ENCODE measurements at places on chromosomes 7 and 10.

GRCh38 chr7:128035712-128036111 is 4.5 kb upstream of the LRRC4 start:
- no peak for DNase-seq

GRCh38 chr7:49773936-49774458 is 559 bp downstream of the VWC2 start:
- no peak for DNase-seq

- DNase-seq: no peak
These were observed 14.1 kb downstream of the CFAP46 start for GRCh38 chr10:132928261-132928660.

- no peak for DNase-seq
These were observed 62.4 kb upstream of the SDK1 start for GRCh38 chr7:3238525-3239210.

- DNase-seq: no peak
These were observed 98.6 kb downstream of the ELMO1 start for GRCh38 chr7:37349979-37350590.

DNA sequence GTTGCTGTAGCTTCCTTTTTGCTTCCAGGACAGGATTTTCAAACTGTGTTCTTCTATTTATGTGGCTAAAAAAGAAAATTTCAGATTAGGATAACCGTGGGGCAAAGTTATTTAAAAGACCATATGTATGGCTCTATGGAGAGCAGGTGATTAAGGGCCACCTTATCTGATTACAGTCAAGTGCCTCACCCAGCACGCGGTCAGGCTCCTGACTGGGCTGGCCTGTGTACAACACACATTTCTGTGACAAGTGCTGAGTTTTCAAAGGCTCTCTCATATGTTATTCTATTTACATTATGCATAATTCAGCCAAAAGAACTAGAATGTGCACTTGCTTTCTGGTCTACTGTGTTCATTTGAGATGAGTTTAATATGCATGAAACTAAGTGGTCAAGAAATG is 547.4 kb downstream of the PHTF2 start:
- no peak for DNase-seq

- no peak for DNase-seq
These were observed 221.6 kb downstream of the TCF7L2 start for GRCh38 chr10:113171662-113172061.

DNA sequence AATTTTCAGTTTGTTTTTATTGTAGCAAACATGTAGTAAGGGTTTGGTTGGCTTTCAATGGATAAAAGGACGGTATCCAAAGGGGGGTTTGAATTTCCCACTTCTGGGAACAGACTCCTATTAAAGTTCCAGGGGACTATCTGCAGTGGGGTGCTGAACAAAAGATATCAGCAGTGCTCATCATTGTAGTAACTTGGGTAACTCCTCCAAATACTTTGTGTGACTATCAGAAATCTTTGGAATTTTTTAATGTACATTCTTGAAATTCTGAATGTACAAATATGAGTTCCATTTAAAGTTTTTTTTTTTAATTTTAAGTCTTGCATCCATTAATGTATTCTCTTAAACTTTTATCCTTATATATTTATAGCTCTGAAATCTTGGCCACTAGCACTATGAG is 42.1 kb downstream of the CYP51A1 start:
- DNase-seq: no peak

DNA sequence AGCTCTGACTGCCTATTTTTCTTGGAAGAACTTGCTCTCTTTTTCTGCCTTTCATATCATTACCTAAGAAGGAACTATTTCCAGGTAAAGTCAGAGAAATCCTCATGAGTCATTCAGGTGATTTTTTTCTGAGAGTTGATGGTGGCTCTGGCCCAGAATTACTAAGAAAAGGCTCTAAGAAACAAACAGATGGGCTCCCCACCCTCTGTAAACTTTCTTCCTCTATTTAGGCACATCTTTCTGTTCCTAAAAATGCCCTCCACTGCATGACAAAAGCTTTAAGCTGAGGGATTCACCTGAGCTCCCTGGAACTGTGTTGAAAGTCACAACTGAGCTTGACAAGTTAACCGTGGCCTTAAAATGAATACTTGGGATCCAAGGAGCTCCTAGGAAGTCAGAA is 1.6 kb downstream of the OLAH start:
- DNase-seq: no peak

- no peak for DNase-seq
These were observed 448.6 kb upstream of the NRP1 start for GRCh38 chr10:33783078-33783477.

GRCh38 chr7:44159824-44160630 is 18.9 kb upstream of the MYL7 start:
- no peak for DNase-seq

- DNase-seq: no peak
These were observed 31.8 kb downstream of the EPDR1 start for GRCh38 chr7:37952240-37952639.

DNA sequence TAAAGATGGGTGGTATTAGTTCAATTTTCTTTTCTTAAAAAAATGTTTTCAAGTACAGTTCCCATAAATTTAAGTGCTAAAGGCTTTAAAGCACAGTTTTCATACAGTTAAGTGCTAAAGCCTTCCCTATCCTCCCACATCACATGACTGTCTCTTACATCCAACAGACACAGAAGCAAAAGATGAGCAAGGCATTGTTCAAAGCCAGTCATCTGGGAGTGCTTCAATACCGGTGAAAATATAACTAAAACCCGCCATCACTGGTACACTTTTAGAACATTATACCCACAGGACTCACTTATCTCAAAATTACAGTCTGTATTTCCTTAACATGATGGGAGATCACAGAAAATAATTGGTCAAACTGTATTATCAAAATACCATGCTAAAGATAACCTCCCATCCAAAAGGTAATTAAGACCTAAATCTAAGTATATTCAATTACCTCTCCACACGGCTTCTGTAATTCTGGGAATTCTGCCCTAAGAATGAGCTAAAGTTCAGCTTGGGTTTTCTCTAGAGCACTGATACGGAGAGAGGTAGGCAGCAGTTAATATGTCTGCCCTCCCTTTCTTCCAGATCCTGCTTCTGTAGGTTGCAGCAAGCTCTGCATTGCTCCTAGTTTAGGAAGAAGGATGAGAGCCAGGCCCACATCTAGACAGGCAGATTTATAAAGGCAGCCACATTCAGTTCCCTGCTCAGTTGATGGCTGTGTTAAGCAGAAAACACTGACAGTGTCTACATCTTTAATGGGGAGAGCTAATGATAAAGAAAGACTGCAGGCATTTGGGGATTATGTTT is 474.8 kb upstream of the PFKP start:
- DNase-seq: no peak

- DNase-seq: no peak
These were observed 39.5 kb upstream of the RTKN2 start for GRCh38 chr10:62308101-62308500.

DNA sequence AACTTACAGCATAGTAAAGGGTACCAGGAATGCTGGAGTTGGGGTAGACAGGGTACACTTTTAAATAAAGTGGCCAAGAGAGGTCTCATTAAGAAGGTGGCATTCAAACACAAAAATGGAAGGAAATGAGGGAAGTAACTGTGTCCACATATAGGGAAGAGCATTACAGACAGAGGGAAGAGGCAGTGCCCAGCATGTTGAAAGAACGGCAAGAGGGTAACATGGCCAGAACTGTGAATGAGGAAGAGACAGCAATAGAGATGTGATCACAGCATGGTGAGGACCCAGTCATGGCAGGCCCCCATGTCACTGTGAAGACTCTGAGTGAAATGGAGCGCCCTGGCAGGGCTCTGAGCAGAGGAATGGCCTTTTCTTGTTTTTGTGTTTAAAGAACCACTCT is 35.1 kb upstream of the ZNRF2 start:
- DNase-seq: no peak

DNA sequence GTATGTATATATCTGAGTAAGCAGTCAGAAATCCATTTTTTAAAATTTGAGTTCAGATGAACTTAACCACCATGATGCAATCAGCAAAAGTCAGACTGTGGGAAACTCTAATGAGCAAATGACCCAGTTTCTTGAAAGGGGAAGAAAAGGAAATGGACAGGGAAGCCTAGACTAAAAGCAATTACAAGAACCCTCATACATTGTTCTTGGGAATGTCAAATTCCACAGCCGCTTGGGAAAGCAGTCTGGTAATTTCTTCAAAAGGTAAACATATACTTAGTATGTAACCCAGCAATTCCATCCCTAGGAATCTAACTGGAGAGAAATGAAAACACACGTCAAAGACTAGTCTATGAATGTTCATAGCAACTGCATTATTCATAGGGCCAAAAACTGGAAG is 16.4 kb upstream of the FOXK1 start:
- no peak for DNase-seq

GRCh38 chr7:46174196-46174580 is 253.1 kb upstream of the IGFBP3 start:
- no peak for DNase-seq

DNA sequence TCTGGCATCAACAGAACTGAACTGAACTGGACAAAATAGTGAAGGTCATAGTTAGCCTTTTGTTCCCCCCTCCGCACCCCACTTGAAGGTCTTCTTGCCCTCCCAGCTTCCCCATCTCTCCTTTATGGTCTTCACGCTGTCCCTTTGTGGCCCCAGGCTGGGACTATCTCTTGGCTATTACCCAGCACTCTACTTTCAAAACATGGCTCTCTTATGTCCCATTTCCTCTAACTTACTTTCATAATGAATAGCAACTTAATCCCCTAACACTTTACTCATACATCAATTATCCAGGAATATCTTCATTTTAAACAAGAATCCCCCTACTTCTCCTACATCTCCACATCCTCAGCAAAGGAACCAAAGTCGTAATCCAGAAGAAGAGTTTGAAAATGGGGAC is 135.3 kb upstream of the ITGB1 start:
- DNase-seq: no peak

GRCh38 chr7:74306004-74306729 is 17.0 kb downstream of the CLIP2 start:
- no peak for DNase-seq

DNA sequence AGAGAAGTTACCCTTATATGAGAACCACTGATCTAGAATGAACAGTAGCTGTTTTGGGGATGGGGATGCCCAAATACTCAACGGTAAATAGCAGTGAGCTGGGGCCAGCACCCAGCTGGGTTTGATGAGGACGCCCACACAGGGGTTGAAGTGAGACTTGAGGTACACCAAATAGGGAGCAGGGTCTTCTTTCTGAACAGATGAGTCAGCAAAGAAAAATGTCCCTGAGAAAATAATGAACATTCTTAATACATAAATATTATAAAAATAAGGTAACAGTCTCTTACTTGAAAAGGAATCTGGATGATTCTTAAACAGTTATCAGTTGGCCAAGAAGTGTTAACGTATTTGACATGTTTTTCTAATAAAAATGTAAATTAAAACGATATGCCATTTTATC is 2.0 kb downstream of the PRSS37 start:
- no peak for DNase-seq

GRCh38 chr10:132612571-132613504 is 75.3 kb downstream of the INPP5A start:
- no peak for DNase-seq

GRCh38 chr7:66687186-66687585 is 53.3 kb upstream of the RABGEF1 start:
- no peak for DNase-seq

DNA sequence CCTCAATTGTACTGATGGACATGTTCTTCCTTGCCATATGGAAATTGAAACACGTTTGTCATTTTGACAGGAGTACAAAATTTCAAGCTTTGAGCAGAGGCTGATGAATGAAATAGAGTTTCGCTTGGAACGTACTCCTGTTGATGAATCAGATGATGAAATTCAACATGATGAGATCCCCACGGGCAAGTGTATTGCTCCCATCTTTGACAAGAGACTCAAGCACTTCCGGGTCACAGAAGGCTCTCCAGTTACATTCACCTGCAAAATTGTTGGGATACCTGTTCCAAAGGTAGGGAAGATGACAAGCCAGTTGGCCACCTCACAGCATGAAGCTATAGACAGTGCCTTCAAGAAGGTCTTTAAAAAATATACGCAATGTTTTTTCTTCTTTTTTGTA is 43.1 kb downstream of the ATOH7 start:
- DNase-seq: no peak

GRCh38 chr10:95496246-95496911 is 64.8 kb downstream of the SORBS1 start:
- DNase-seq: no peak

GRCh38 chr10:61140765-61141392 is 196.9 kb upstream of the RHOBTB1 start:
- no peak for DNase-seq

DNA sequence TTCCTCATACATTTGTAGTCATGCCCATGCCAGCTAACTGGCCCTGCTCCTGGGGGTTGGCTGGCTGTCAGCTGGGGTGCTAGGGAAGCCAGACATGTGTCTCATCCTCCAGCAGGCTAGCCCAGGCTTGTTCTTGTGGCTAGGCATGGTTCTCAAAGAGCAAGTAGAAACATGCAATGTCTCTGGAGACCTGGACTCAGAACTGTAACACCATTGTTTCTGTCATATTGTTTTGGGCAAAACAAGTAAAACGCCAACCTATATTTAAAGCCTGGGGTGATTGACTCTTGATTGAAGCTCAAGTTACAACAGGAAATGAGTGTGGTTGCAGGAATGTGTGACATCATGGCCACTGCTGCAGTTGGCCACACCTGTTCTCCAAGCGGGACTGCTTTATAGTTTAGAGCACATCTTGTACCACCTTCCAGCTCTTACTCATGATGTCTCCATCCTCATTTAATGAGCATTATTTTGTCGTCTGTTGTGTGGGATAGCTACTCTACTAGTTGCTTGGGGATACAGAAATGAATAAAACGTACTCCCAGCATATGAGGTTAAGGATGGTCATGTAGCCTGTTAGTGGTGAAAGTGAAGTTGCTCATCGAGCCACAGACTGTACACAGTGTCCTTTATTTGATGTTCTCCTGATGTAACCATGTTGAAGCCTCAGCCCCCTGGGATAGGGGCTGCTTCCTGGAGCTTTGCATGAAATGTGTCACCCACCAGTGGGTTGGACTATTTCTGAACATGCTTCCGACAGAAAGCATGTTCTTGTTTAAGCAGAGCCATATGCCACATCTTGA is 168.4 kb downstream of the SORCS3 start:
- DNase-seq: no peak

Data from stimulated activated CD8-positive, alpha-beta memory T cell treated with anti-CD3 and anti-CD28 coated beads, Interleukin-4, amount 100 ng/mL, for 1 hour (primary cell).